ENCODE measurements at places on chromosomes 6 and 20. TPM values are rescaled to one million over a fixed set of nuclear protein-coding genes. Genes with fewer than 3 reads are reported as not detected.

The TCF15 gene
- 0.81 TPM for total RNA-seq

The HCK gene
- total RNA-seq: 23.4 TPM

The RSPO3 gene
- total RNA-seq: not detected

The PGC gene
- total RNA-seq: not detected

The STMND1 gene
- total RNA-seq: not detected

DNA sequence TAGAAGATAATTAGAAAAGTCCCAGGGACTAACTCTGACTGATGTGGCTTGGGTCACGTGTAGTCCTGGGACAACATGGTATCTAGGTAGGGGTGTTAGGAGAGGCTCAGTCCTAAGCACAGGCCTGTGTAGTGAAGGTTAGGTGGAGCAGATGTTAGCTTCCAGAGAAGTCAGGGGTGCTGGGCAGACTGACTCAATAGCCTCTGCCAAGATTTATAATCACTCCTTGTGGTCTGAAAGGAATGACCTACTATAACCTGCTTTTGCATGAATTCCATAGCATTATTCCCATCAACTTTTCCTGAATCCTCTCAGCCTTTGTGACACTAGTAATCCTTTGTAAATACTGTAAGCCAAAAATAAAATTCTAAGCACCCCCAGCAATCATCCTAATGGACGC lies 10.2 kb upstream of the PEX7 start:
- no peak for DNase-seq

- no peak for DNase-seq
Measured at GRCh38 chr6:130202782-130203181, 20.0 kb downstream of the SAMD3 start.

DNA sequence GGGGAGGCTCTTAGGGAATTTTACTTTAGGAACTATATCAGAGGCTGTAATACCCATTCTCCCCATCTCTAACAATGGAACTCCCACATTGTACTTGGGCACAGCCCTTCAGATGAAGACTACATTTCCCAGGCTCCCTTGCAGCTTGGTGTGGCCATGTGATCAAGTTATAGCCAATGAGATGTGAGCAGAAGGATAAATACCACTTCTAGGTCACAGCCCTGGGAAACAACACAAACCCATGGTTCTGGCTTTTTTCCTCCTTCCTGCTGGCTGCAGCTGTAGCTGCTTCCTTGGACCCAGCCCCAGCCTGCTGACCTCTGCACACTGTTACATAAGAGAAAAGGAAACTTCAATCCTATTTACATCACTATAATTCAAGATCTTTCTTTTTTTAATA lies 445.9 kb upstream of the JARID2 start:
- no peak for DNase-seq

- DNase-seq: no peak
Measured at GRCh38 chr20:37901240-37901639, 1.7 kb upstream of the VSTM2L start.

DNA sequence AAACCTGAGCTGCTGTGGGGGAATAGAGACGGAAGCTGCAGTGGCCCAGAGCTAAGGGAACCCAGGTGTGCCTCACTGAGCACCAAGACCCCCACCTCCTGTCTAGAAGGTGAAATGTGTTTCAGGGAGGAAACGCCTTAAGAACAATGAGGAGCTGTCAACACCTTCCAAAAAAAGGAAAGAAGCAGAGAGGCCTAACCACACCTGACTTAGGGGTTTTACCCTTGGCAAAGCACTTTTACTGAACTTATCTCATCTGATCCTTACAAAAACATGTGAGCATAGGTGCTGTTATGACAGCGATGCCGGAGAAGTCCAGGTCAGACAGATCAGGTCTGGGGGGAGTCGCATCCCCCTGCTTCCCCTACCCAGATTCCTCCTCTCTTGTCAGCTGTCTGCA lies 16.1 kb upstream of the CDKN1A start:
- DNase-seq: no peak
